Skeletal muscle cell (primary cell): ENCODE measurements at places on chromosomes 5 and 9.

DNA sequence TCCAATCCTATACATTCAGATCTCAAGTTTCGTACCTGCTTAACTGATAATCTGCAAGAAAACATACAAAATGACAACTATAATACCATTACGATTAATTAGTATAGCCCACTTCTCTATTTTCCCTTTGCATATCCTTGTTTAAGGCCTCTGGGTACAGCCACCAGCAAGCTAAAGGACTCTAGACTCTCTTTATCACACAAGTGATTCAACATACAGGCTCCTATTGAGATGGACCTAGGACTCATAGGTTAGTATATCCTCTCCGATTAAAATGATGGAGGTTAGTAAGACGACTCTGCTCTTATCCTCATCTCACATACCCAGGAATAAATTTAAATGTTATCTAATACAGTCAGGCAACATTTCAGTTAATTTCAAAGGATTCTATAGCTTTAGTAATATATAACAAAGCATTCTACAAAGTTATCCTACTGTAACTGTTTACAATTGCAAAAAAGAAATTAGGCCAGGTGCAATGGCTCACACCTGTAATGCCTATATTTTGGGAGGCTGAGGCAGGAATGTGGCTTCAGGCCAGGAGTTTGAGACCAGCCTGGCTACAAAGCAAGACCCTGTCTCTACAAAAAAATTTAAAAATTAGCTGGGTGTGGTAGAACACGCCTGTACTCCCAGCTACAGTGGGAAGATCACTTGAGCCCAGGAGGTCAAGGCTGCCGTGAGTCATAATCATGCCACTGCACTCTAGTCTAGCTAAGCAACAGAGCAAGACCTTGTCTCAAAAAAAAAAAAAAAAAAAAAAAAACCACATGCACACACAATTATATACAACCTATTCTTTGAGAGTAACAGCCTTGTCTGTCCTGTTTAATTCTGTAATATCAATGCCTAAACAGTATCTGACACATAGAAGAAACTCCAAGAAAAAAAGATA lies 15.4 kb downstream of the HAUS6 start:
- no peak for DNase-seq

GRCh38 chr5:181120306-181120705 lies 10.7 kb downstream of the OR2V1 start:
- DNase-seq = no peak

GRCh38 chr9:104078596-104078995 lies 15.5 kb upstream of the SMC2 start:
- DNase-seq = no peak

DNA sequence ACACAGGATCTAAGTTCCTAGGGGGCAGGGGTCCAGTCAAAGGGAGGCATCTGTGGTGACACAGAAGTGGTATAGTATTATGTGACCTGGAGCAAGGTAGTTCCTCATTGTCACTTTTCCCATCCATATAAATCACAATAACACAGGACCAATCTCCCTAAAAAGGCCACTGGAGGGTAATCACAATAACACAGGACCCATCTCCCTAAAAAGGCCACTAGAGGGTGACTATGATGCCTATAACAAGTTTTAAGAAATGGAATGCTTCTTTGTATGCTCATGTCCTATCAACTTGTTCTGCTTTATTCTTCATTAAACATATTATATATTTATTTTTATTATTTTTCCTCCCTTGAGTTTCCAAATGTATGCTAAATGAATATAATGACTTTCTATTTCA lies 254.6 kb downstream of the ASTN2 start:
- DNase-seq = no peak

GRCh38 chr5:156591631-156592030 lies 258.5 kb upstream of the PPP1R2B start:
- no peak for DNase-seq

GRCh38 chr9:96169484-96169883 lies 132.5 kb downstream of the HSD17B3 start:
- DNase-seq = no peak

- no peak for DNase-seq
Measured at GRCh38 chr5:111548348-111548950, 36.1 kb upstream of the STARD4 start.

GRCh38 chr5:59020611-59021285 lies 437.9 kb downstream of the RAB3C start:
- DNase-seq = no peak

- no peak for DNase-seq
Measured at GRCh38 chr9:93697352-93698139, 121.2 kb downstream of the PHF2 start.

DNA sequence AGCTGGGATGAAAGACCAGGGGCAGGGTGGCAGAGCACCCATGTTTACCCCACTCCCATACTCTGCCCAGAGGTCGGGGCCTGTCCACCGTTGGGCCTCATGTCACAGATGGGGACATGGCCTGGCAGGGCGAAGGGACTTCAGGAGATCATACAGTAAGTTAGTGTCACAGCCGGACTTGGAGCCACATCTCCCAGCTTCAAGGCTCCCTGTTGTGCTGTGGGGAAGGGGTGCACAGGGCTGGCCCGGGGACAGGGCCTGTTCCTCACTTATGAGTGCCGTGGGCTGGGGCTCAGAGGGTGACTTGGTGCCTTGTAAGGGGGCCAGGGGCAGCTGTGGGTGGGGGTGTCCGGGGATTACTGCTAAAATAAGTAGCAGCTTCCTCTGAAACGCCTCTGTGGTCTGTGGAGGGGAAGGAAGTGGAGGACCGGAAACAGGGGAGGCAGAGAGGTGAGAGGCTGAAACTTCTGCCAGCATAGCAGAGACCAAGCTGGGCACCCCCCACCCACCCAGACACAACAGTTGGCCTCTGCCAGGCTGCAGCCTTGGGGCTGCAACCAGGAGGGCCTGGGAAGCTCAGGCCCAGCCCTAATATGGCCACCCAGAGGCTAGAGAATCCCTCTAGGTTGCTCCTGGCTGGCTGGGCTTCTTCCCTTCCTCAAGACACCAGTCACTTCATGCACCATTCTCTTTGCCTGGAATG lies 41.1 kb upstream of the NEK6 start:
- DNase-seq = no peak

DNA sequence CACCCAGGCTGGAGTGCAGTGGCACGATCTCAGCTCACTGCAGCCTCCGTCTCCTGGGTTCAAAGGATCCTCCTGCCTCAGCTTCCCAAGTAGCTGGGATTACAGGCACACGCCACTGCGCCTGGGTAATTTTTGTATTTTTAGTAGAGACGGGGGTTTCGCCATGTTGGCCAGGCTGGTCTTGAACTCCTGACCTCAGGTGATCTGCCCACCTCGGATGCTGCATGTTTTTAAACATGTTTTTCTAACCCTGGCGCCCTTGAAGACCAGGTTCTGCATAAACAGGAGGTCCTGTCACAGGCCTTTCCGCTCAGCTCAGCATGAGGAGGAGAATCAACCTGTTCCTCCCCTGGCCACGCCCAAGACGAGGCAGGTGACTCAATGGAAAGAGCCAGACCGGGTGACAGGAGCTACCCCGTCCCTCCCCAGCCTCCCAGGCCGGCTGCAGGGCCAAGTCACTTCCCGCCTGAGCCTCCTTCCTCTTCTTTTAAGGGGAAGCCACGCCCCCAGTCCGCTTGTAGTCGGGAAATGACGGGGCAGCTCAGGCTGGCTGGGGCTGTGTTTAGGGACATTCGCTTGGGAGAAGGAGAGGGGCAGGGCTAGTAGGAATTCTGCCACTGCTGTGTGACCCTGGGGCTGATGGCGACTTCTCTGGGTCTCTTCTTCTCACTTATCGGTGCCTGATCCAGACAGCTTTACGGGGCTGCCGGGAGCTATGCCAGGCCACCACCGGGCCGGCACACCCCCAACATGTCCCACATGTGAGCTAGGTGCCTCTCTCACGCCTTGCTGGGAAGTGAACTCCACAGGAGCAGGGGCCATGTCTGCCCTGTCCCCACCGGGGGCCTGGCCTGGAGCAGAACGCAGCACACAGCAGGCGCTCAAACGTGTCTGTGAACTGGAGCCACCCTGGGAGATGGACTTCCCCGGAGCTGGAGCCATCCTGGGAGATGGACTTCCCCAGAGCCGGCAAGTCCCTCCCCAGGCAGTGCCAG lies 6.1 kb downstream of the NOTCH1 start:
- no peak for DNase-seq

GRCh38 chr5:36267905-36268304 lies 26.2 kb upstream of the NADK2 start:
- DNase-seq = no peak

GRCh38 chr9:127531676-127532075 lies 80.4 kb downstream of the LRSAM1 start:
- no peak for DNase-seq

DNA sequence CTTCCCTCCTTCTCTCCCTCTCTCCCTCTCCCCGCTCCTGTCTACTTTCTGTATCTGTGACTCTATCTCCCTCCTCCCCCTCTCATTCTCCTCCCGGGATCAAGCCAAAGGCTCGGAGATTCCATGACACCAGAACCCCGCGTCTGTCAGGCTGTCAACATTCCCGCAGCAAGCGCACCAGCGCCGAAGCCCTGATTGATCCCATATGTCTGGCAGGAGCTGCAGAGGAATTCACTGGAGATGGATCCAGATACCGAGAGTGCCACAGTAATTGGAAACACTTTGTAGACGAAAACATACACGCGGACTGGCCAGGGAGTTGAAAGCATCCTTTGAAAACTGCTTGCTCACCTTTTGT lies 300 bp upstream of the SVEP1 start:
- no peak for DNase-seq

DNA sequence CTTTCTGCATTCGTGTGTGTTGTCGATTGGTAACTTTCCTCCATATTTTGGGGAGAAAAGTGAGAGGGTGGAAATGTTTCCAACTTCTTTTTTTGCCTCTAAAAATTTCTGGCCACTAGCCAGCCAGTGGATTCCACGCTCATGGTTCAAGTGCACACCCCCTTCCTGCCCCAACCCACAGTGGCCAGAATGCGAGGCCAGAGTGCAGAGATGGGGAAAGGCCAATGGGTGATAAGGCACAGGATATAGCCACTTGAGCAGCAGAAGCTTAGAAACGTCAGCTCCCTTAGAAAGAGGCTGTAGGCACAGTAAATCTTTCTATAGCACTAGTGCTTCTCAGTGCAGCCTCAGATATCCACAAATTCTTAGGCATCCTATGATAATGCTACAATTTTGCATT lies 75.8 kb upstream of the ADRB2 start:
- no peak for DNase-seq

- DNase-seq = no peak
Measured at GRCh38 chr5:94081088-94081487, 339.7 kb upstream of the POU5F2 start.

DNA sequence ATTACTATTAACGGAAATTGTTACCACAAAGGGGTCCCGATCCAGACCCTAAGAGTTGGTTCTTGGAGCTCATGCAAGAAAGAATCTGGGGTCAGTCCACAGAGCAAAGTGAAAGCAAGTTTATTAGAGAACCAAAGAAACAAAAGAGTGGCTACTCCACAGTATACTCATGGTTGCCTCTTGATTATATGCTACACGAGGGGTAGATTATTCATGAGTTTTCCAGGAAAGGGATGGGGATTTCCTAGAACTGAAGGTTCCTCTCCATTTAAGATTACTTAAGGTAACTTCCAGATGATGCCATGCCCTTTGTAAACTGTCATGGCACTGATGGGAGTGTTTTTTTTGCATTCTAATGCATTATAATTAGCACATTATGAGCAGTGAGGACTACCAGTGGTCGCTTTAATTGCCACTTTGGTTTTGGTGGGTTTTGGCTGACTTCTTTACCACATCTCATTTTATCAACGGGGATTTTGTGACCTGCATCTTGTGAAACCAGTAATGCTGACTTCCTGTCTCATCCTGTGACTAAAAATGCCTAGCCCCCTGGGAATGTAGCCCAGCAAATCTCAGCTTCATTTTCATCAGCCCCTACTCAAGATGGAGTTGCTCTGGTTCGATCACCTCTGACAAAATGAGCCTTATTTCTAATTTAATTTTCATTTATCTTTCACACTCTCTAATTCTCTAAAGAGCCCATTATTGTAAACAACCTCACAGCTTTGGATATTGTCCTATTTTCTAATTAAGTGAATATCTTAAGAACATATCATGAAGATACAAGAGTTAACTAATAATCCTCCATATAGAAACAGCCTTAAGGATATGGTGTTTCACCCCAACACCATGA lies 336.3 kb downstream of the RASEF start:
- no peak for DNase-seq

GRCh38 chr5:173819521-173819920 lies 68.6 kb upstream of the CPEB4 start:
- no peak for DNase-seq
